Activated CD4-positive, alpha-beta T cell treated with anti-CD3 and anti-CD28 coated beads, Interleukin-2, amount 10 ng/mL, durations not matched to agents 7 days and 5 days (primary cell): ENCODE measurements at places on chromosomes 4 and X. TPM values are rescaled to one million over a fixed set of nuclear protein-coding genes. Genes with fewer than 3 reads are reported as not detected.

Gene PABPC4L
- not detected for total RNA-seq

Gene FATE1
- not detected for total RNA-seq

Gene NUP62CL
- total RNA-seq: 1.9 TPM

Gene SHROOM2
- not detected for total RNA-seq

Gene COL25A1
- total RNA-seq: not detected

Gene HHIP
- not detected for total RNA-seq

Gene PNCK
- total RNA-seq: not detected

Gene MCTS1
- total RNA-seq: 59.0 TPM

Gene MTHFD2L
- 7.9 TPM for total RNA-seq

Gene ARMCX4
- total RNA-seq: 0.96 TPM

Gene FHDC1
- 0.10 TPM for total RNA-seq

Gene RPL34
- 1,376 TPM for total RNA-seq
